Suprapubic skin (tissue), 4 donors: ENCODE measurements at places on chromosomes 13 and 19. TPM values are rescaled to one million over a fixed set of nuclear protein-coding genes. Genes with fewer than 3 reads are reported as not detected.
A peak's percentile ranks its signal among the peaks of the same experiment; 100 is the strongest.

DNA sequence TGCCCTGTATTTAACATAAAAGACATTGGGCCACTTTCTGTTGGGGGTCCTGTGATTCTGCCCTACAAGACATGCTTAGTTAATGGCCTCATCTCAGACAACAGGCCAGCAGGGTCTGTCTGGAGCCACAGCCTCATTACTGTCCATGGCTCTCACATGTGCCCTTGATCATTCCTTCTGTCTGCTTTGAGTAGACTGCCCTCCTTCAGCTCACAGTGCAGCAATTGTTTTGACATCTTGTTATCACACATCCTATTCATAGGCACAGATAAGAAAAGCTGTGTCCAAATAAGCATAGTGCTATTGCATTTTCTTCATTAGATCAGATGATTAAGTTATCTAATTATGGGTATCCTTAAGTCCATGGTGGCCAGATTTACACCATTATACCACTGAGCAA, 127.9 kb downstream of the KCTD12 start:
- no peaks in the 10 kb centered on the region for H3K4me1 ChIP-seq
- no peaks in the 10 kb centered on the region for H3K36me3 ChIP-seq
- DNase-seq: no peak

DNA sequence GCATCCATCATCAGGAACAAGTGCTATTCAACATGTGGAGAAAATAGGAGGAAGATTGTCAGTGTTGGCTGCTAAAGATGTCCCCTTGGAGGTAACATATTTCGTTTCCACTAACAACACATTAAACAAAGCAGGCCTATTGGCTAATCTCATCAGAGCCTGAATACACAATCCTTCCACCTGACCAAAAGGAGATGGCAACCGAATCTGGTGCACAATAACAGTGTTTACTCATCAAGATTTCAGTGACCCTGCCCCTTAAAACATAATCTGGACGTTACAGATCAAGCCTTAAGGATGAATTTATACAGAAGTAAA, 582.5 kb downstream of the EFNB2 start:
- DNase-seq: no peak
- no peaks in the 10 kb centered on the region for H3K27me3 ChIP-seq
- H3K4me3 ChIP-seq: no peak overlapping the region
- no peaks in the 10 kb centered on the region for H3K36me3 ChIP-seq
- H3K27ac ChIP-seq: no peak overlapping the region

- H3K4me1 ChIP-seq: peaks cover 9% of the 10 kb centered on the region
- no peak for DNase-seq
- no peaks in the 10 kb centered on the region for H3K36me3 ChIP-seq
- H3K27ac ChIP-seq: no peak overlapping the region
- no peak overlapping the region for H3K4me3 ChIP-seq
These were observed 79.4 kb upstream of the ZNF507 start for GRCh38 chr19:32265995-32266394.

DNA sequence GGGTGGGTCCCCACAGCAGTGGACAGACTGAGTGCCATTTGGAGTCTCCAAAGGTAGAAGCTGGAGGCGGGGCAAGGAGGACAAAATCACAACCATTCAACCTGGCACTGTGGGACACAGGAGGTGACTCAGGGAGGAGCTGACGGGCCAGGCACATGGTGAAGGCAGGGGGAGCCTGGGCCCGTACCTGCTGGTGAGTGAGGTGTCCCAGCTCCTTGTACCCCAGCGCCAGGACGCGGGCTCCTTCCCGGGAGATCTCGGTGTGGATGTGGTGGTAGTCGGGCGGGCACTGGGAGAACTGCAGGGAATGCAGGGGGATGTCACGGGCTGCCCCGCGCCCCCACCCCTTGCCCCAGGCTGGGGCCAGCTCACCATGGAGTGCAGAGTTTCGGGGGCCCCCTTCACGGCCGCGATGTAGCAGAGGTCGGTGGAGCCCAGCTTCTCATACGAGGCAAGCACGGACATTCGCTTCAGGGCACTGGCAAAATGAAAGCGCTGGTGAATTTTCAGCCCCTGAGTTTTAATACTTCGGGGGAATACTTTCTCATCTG, 9.8 kb downstream of the ATP13A1 start:
- no peaks in the 10 kb centered on the region for H3K27me3 ChIP-seq
- H3K27ac ChIP-seq: no peak overlapping the region
- DNase-seq: peak; percentile 54
- H3K4me1 ChIP-seq: no peaks in the 10 kb centered on the region

DNA sequence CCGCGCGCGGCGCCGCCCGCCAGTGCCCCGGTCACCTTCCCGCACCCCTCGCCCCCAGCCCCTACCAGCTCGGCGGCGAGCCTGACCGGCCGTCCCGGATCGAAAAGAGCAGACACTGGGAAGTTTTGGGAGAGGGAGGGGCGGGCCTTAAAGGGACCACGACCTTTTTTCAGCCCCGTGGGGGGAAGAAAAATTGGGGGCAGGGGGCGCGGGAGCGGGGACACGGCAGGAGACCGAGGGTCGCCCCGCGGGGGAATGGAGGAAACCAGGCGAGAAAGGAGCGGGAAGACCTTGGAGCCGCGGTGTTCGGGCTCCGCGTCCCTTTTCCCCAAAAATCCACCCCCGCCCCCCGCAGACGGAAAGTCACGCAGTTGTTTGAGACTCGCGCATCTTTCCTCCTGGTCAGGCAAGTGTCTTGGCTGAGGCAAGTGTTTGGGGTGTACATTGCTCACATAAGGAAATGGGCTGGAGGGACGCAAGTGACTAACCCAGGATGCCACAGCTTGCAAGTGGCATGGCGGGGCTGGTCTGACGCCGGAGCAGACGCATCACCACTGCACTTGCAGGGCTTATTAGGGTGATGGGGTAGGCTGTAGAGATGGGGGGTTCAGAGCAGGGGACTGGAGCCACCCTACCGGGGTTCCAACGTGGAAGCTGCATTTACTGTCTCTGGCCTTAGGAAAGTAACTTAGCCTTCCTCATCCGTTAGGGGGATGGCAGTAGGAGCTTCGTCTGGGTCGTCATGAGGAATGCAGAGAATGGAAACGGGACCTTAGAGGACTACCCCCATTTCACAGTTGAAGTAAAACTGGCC, 2.7 kb upstream of the HNRNPL start:
- peak overlapping the region; percentile 95 for H3K4me3 ChIP-seq
- H3K36me3 ChIP-seq: peaks cover 4% of the 10 kb centered on the region
- no peaks in the 10 kb centered on the region for H3K27me3 ChIP-seq
- peak overlapping the region; percentile 99 for H3K27ac ChIP-seq
- DNase-seq: peak; percentile 85

- H3K4me1 ChIP-seq: peaks cover 30% of the 10 kb centered on the region
- H3K4me3 ChIP-seq: no peak overlapping the region
- DNase-seq: no peak
- H3K27me3 ChIP-seq: peaks cover 90% of the 10 kb centered on the region
- no peak overlapping the region for H3K27ac ChIP-seq
These were observed 21.9 kb downstream of the ONECUT3 start for GRCh38 chr19:1774989-1775772.

- H3K4me1 ChIP-seq: peaks cover 29% of the 10 kb centered on the region
- peaks cover 9% of the 10 kb centered on the region for H3K36me3 ChIP-seq
These were observed 15.0 kb downstream of the MYO9B start for GRCh38 chr19:17090583-17090982.

DNA sequence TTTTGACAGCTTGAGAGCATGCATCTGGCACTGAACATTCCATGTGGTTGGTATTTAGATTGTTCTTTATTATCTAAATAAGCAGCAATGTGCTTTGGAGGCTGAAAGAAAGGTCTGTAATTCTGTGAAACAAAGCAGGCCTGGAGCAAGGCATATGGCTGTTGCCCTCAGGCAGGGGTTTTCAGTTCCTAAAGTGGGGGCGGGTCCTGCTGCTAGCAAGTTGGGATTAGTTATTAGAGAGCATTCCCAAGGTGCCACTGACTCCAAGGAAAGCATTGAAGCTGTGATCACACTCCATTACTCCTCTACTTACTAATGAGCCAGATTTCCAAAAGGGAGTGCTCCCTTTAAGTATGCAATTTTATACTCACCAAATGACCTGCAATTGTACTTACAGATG, 432.2 kb downstream of the OLFM4 start:
- no peaks in the 10 kb centered on the region for H3K27me3 ChIP-seq
- no peaks in the 10 kb centered on the region for H3K4me1 ChIP-seq
- no peak overlapping the region for H3K27ac ChIP-seq
- DNase-seq: no peak
- no peaks in the 10 kb centered on the region for H3K36me3 ChIP-seq

GRCh38 chr13:78198821-78199220, 280.2 kb upstream of the EDNRB start:
- H3K4me1 ChIP-seq: no peaks in the 10 kb centered on the region
- H3K4me3 ChIP-seq: no peak overlapping the region
- H3K27me3 ChIP-seq: no peaks in the 10 kb centered on the region
- no peak overlapping the region for H3K27ac ChIP-seq
- DNase-seq: no peak

DNA sequence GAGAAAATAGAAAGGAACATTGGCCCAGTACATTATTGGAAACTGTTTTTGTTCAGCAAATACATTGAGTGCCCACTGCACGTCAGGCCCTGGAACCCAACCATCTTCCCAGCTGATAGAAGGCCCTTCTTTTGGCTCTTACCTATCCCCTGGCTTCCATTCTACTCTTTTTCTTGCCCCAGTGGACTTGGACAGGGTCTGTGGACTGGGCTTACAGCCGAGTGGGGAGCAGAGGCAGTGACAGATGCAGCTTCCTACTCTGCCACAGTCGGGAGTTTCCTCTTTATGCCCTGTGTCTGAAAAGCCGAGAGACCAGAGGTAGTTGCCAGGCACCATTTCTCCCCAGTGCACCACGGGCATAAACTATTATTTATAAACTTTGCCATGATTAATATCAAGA, 70.4 kb downstream of the ARHGAP35 start:
- H3K27me3 ChIP-seq: no peaks in the 10 kb centered on the region
- H3K4me1 ChIP-seq: peaks cover 49% of the 10 kb centered on the region
- no peak overlapping the region for H3K4me3 ChIP-seq
- DNase-seq: no peak
- H3K27ac ChIP-seq: no peak overlapping the region

GRCh38 chr13:25836574-25837336, 215.1 kb downstream of the SHISA2 start:
- peak overlapping the region; percentile 20 for H3K27ac ChIP-seq
- no peaks in the 10 kb centered on the region for H3K4me1 ChIP-seq
- no peak overlapping the region for H3K4me3 ChIP-seq
- no peaks in the 10 kb centered on the region for H3K36me3 ChIP-seq

The GPR18 gene
- not detected for total RNA-seq

The CEBPA gene
- total RNA-seq: 86.3 TPM

The CGB1 gene
- not detected for total RNA-seq

The ATP4B gene
- not detected for total RNA-seq

The BEST2 gene
- 18.2 TPM for total RNA-seq

The TNFSF9 gene
- 2.9 TPM for total RNA-seq

The ZNF98 gene
- total RNA-seq: not detected

The ZSCAN4 gene
- total RNA-seq: not detected

The ZNF534 gene
- total RNA-seq: 0.30 TPM

The FPR1 gene
- 1.3 TPM for total RNA-seq
